ENCODE measurements at places on chromosomes 1 and 21.

- no peak for DNase-seq
Observed at GRCh38 chr21:14688412-14688811, 142.3 kb upstream of the SAMSN1 start.

GRCh38 chr1:30968220-30968971, 59.8 kb upstream of the SDC3 start:
- DNase-seq, result peak; percentile 37

- peak; percentile 30 for DNase-seq
Observed at GRCh38 chr21:18384771-18385170, 18.8 kb downstream of the TMPRSS15 start.

- no peak for DNase-seq
Observed at GRCh38 chr1:6001992-6002576, 9.9 kb upstream of the NPHP4 start.

DNA sequence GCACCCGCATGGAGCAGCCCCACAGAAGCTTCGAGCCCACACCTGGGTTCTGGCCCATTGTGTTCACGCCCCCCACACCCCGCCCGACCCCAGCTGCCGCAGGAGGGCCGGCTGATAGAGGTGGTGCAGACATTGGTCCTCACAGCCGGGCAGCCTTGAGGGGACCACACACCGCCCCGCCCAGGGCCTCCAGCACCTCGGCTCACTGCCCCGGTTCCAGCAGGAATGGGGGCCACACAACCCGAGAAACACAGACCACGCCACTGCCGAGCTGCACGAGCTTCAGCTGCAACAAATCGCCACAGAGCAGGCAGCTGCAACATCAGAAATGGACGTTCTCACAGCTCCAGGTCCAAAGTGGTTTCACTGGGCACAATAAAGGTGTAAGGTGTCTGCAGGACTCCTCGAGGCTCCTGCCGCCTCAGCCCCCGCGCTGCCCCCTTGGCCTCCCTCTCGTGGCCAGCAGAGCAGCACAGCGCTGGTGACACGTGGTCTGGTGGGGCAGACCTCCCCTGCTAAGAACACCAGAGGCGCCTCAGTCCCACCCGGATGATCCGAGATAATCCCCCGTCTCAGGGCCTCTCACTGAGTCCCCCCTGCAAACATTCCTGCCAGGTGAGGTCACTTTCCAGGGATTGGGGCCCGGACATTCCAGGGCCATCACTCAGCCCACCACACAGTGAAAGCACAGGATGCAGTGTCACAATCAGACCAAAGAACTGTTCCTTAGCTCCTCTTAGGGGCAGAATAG, 62.3 kb upstream of the ADARB1 start:
- peak; percentile 96 for DNase-seq

DNA sequence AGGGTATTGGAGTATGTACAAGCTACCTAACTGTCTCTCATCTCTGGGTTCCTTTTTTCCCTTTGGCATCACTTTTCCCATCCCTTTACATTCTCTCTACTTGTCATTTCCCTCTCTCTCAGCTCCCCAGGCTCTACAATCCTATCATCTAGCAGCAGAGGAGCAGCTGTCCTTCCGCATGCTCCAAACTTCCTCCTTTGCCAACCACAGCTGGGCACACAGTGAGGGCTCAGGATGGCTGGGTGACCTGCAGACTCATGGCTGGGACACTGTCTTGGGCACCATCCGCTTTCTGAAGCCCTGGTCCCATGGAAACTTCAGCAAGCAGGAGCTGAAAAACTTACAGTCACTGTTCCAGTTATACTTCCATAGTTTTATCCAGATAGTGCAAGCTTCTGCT, 561 bp downstream of the CD1E start:
- no peak for DNase-seq

GRCh38 chr1:3345792-3346191, 108.7 kb upstream of the ARHGEF16 start:
- DNase-seq, result no peak

GRCh38 chr21:39525129-39525528, 73.4 kb downstream of the SH3BGR start:
- no peak for DNase-seq

DNA sequence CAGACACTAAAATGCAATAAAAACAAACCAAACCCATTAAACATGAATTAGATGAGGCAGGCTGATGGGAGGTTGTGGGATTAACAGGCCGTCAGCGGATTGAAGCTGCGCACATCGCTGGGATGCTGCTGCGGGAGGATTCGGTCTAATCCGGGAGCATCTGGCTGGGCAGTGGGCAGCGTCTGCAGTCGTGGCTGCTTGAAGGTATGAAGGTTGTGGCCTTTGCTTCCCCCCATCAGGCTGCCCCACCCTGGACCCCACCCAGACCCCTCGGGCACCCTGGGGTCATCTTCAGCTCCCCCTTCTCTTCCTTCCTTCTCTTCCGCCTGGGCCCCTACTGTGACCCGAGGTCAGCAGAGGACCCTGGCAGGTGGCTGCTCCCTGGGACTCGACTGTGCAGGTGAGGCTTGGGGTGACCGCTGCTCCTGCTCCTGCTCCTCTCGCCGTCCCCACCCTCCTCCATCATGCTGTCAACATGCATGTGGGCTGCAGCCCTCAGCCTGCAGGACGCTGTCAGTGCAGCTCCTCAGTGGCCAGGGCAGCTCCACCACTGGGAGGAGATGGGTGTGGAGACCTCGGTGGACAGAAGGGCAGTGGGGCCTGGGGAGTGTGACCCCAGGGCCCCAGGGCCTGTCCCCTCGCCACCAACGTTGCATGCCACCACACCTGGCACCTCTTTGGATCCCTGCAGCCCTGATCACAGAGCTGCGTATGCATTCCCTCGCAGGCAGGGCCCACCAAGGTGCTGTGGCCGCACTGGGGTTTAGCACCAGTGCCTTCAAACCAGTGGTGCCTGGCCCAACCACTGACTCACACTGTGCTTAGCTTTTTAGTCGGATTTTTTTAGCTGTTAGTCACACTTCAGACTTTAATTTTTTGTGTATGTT, 112.2 kb upstream of the COL6A1 start:
- DNase-seq, result peak; percentile 13

DNA sequence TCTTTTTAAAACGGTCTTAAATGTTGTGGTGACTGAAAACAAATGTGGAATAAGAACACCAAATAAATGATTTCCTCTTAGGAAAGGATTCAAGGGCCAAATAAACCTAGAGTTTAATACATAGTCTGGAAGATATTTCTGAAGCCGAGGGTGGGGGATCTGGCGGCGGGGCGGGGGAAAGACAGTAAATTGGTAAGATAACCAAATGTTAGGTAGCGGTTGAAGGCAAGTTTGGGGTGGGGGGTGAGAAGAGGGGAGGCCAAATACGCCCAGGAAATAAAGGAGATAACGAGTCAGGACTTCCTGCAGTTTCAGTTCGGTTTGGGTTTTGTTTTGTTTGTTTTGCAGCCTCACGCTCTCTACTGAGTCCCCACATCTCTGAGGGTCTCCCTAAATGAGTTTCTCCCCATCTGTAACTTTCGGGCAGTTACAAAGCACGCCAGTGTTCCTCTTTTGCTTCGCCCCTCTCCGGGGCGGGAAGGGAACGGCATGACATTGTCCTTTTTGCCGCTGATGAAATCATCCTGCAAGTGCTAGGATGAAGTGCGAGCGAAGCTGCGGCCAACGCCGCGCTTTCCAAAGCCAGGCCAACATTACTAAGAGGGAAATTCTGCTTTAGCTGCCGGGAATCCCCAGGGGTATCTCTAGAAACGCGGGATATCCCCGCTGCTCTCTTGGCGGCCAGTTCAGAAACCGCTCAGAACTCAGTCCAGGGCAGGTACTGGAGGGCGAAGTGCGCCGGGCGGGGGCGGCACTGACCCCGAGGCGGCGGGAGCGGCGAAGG, 844 bp downstream of the NIBAN1 start:
- DNase-seq, result peak; percentile 20

- no peak for DNase-seq
Observed at GRCh38 chr1:185427264-185427663, 110.2 kb upstream of the IVNS1ABP start.

DNA sequence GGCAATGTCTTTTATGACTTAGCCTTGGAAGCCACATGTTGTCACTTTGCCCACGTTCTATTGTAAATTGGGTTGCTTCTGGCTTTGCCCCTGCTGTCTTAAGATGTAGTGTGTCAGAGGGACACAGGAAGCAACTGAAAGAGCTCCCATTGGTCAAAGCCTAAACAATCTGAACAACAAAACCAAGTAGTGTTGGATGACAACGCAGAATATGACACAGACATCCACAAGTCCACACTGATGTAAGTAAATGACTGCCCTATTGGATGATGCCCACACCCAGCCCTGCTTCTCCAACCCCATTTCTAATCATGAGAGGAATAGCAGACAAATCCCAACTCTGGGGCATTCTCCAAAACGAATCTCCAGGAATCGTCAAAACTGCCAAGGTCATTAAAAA, 50.7 kb downstream of the ELF3 start:
- no peak for DNase-seq

- DNase-seq, result no peak
Observed at GRCh38 chr1:11417162-11417561, 61.8 kb upstream of the DISP3 start.

DNA sequence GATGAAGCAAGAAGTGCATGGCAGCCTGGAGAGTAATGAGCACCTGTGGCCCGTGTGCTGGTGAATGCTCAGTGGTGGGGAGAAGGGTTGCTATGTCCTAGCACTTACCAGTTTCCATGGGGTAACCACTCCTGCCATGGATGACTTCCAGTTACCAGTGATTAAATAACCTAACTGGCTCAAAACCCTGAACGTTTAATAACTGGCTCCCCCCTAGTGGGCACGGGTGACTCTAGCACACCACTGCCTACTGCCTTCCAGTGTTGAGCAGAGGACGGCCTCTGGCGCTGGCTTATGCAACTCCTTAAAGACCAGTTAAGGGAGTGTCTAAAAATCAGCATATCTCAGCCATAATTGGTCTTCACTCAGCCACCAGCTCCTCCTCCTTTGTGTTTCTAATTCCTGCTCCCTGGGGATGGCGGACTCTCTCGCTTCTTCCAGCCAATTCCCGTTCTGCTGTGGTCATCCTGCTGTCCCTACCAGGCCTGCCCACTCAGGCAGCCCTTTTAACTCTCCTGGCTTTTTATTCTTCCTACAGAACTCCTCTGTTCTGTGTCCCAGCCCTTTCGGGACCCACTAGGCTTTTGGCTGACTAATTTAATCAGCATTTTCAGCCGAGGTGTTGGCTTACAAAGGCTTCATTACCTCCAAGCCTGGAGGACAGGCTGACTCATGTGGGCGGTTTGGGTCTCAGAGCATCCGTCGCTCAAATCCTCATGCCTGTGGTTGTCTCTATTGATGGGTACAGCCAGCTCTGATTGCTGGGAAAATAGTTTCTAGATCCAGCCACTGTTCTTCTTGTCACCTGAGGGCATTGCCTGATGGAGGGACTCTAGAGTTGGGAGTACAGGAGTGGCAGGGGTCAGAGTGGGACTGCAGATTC, 332.4 kb downstream of the CAMTA1 start:
- peak; percentile 86 for DNase-seq

DNA sequence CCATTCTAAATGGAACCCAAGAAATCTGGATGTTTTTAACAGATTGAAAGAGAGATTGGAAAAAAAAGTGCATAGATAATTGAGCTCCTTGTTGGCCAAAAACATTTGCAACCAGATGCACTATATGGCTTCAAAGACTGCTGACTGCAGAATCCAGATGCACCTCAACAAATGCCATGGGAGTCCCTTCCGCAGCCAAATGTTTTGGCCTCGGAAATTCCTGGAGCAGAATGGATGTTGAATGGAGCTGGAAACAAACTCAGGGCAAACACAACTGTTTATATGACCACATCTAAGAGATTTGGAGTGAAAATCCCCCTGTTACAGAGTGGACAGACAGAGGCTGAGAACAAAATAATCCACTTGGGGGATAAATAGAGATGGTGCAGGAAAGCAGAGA, 285.0 kb upstream of the NFIA start:
- DNase-seq, result no peak
